ENCODE measurements at places on chromosomes 5 and 9.

DNA sequence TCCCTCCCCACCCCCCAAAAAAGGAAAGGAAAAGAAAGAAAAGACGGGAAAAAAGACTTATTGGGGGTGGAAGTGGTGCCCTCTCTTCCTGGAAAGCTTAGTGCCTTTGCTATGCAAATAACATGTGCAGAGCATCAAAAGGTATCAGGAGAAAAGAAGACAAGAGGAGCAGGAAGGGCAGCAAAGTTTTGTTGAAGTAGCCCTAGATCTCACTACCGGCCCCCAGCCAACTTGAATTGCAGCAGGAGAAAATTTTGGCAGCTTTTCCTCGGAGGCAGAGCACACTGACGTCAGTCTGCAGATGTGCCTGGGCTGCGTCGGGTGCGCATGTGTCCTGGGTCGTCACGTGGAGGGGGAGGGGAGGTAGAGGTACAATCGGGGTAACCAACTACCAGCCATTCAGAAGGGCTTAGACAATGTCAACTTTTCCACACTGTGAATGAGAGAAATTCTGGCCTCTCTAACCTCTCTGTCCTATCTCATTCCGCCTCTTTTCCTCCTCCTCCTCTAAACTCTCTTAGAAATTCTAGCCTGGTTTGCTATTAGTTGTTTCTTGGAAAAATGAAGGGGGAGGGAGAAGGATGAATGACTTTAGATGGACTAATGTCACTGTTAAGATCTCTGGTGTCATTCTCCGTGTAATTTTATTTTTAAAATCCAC, at the start of gene ADAMTS6:
Gene ADAMTS6, minus strand, starts transcription at position 286 of the 661 bp plus-strand sequence. CDS start 8,247 bp downstream, outside the sequence.
- peak; percentile 51 for DNase-seq

DNA sequence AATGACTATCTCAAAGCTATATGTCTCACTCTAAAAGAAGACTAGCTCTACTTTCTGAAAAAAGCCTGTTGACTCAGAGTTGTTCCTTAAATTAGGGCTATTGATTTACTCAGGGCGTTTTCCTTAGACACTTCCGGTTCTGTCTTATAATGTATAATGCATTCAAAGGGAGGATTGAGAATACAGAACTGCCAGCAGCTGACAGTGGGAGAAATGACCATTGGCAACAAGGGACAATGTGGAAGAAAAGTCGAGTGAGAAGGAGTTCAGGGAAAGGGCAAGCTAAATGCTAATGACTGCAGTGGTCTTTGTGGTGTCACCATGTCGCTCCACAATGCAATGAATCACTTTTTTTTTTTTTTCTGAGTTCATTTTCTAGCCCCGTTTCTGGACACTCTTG, 65.7 kb upstream of the ANKH start:
- DNase-seq, result no peak

DNA sequence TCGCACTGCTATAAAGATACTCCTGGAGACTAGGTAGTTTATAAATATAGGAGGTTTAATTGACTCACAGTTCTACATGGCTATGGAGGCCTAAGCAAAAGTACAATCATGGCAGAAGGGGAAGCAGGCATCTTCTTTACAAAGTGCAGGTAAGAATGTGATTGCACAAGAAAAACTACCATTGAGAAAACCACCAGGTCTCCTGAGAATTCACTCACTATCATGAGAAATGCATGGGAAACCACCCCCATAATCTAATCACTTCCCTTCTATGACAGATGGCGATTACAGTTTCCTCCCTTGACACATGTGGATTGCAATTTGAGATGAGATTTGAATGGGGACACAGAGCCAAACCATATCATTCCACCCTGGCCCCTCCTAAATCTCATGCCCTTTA, 121.2 kb upstream of the ST8SIA4 start:
- DNase-seq, result no peak

- no peak for DNase-seq
Measured at GRCh38 chr9:2962471-2963172, 118.7 kb upstream of the PUM3 start.

- no peak for DNase-seq
Measured at GRCh38 chr5:133878236-133878555, 90.2 kb downstream of the C5orf15 start.

GRCh38 chr9:108528231-108528630, 327.6 kb downstream of the ACTL7B start:
- no peak for DNase-seq

GRCh38 chr9:69829484-69829883, 8.9 kb downstream of the CFAP95 start:
- DNase-seq, result no peak

- DNase-seq, result no peak
Measured at GRCh38 chr9:31608881-31609280, 775.6 kb upstream of the ACO1 start.

GRCh38 chr5:163938595-163938994, 433.2 kb downstream of the MAT2B start:
- DNase-seq, result no peak
